ENCODE measurements at places on chromosomes 5 and 9.

- no peak for DNase-seq
Observed at GRCh38 chr5:73631500-73631899, 5.5 kb downstream of the ARHGEF28 start.

DNA sequence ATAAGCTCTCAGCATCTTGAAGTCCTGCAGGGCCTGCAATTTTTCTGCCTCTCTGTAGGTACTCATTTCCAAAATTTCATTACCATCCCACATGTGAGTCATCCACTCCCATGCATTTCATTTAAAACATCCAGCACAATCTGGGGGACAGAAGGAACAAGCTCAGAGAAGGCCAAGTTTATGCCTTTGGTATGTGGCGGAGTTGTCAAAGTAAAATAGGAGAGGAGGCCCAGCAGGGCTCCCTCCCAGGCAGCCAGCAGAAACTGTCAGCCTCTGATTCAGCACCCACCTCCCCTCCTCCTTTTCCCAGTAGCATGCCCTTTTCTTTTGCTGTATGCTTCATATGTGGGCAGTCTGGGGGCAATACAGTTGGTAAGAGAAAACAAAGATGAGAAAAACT lies 126.4 kb upstream of the ZNF366 start:
- DNase-seq: no peak

DNA sequence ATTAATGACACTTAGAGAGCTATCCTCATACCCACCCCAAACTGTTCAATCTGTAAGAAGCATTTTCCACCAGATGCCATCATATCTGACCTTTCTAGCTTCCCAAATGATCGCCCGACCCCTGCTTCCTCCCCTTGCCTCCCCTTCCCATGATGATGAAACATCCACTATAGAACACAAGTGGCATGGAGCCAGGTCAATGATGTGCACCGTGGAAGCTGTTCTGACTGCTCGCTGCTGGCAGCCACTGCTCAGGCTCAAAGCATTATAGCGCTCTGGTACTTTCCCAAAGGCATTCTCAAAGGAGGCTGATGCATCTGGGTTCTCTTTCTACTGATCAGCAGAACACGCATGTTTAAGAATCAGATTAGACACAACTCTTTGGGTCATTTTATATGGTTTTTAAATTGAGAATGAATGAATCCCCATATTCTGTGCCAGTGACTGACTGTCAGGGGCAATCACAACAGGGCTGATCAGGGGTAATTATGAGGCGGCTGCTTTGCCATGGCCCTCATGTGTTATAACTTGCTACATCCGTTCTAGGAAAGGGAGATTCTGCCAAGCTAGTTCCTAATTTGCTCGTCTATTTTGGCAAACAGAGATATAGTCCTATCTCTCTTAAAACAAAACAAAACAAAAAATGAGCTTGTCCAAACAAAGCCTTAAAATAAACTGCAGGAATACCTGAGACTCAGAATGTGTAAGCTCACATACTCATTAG lies 343.7 kb downstream of the ENC1 start:
- no peak for DNase-seq

DNA sequence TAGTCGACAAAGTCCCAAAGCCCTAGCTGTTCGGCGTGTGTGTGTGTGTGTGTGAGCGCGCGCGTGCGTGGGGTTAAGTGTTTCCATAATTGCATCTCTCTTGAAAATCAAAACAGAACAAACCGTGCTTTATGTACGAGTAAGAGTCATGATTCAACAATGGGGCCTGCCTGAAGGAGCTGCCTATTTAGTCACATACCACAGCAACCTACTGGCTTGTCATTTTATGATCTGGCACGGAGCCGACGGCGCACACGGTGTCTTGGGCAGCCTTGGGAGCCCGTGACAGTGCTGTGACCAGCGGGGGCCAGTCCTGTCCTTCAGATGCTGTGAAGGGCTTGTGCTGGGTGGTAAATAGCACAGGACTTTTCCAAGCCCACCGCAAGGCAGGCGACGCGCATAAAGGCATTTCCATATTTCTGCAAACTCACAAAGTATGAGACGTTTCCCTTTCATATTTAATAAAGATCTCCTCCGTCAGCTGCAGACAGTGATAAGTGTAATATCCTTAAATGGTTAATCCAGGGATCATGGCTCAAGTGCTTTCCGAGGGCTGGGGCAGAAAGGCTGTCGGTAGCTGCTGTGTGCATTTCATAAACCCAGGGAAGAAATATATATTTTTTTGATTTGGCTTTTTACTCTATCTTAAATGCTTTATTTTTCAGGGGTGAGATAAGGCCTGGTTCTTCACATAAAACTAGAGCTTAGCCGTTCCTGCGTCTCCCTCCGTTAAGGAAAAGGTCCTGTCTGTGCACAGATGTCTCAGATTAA lies 270.2 kb upstream of the IRX1 start:
- DNase-seq: no peak

DNA sequence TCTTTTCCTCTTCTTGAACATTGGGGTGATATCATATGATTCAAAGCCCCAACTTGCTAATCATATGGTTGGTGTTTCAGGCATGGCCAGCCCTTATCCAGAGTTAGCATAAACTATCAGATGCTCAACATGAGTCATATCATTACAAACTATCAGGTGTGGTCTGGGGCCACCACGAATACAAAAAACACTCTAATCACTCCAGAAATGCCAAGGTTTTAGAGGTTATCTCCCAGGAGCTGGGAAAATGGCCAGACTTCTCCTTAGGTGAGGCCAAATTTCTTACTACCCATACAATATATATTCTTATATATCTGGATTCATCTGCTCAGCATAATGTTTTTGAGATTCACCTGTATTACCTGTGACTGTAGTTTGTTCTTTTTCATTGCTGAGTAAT lies 210.5 kb downstream of the CCDC171 start:
- DNase-seq: no peak

- DNase-seq: no peak
Observed at GRCh38 chr5:54991416-54991815, 6.0 kb upstream of the ESM1 start.

GRCh38 chr5:103111468-103111867 lies 8.5 kb downstream of the GIN1 start:
- no peak for DNase-seq

DNA sequence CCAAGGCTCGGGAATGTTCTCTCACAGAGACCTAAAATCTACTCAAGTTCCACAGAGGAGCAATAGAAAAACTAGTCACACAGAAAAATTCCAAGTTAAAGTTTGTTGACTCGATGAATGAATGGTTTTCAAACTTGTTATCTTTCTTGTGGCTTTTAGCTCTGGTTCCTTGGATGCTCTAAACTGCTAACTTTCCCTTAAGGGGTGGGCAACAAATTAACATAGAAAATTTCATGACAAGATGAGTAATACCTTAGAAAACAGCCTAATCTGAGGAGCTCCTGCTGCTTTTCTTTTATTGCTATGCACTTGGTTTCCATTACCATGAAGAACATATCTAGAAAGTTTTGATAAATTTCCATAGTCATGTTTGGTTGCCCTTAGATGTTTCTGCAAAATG lies 100.2 kb upstream of the CCDC112 start:
- DNase-seq: no peak

DNA sequence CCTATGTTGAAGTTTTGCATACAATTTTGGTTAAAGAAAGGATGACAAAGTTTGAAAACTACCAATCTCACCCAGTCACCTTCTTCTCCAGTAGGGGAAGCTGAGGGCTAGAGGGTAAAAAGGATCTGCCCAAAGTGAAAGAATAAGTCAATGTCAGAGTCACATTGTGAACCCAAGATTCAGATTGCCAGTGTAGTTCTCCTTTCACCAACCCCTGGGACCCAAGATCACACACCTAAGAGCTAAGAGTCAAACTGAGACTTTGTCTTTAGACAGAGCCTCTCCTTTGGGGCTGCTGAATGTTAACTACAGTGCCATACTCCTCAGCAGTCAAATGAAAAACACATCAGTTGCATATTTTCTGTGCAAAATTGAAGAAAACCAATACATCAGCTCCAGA lies 210.6 kb downstream of the ATP10B start:
- DNase-seq: no peak

GRCh38 chr5:136484808-136485325 lies 119.5 kb upstream of the TRPC7 start:
- no peak for DNase-seq

DNA sequence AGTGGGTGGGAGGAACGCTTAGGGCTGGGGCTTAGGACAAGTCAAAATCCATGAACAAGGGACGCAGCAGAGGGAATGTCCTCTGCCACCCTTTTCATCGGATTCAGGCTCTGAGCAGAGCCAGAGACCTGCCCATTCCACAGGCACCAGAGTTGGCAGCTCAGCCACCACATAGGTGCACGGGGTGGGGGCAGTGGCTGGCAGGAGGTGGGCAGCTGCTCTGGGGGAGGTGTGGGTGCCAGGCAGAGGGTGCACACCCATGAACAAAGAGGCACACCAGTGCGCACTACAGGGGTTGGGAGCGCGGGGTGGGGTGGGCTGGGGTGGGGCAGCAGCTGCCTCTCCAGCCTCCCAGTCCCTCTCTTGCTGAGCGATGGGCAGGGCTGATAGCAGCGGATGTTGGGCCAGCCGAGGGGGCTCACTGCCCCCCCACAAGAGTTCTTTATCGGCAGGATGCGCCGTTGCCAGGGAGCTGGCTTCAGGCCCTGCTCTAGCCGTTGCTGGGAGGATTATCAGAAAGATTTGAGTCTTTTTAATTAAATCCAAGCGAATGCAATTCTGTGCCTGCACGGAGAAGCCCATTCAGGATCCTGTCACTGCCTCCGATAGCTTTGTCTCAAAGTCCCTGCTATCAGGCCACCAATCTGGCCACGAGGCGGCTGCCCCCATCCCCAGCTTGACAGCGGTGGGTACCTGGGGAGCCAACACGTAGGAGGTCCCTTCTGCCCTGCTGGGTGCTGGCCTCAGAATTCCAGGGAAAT lies 64.3 kb upstream of the LMX1B start:
- DNase-seq: no peak

GRCh38 chr5:14929293-14930065 lies 57.9 kb upstream of the ANKH start:
- DNase-seq: no peak

DNA sequence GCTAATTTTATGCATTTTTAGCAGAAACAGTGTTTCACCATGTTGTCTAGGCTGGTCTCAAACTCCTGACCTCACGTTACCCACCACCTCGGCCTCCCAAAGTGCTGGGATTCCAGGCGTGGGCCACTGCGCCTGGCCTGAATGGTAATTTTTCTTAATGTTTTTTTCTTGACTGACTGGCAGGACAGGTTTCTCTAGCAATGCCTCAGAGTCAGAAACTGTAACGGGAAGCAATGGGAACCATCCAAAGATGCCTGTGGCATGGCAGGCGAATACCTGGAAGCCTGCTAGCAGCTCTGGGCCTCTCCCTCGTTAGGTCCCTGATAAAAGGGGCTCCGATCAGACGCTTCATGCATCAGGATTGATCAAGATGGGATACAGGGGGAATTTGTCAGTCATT lies 639.2 kb downstream of the NR2F1-AS1 start:
- DNase-seq: no peak

- no peak for DNase-seq
Observed at GRCh38 chr9:120284821-120285220, 295.1 kb downstream of the CDK5RAP2 start.

DNA sequence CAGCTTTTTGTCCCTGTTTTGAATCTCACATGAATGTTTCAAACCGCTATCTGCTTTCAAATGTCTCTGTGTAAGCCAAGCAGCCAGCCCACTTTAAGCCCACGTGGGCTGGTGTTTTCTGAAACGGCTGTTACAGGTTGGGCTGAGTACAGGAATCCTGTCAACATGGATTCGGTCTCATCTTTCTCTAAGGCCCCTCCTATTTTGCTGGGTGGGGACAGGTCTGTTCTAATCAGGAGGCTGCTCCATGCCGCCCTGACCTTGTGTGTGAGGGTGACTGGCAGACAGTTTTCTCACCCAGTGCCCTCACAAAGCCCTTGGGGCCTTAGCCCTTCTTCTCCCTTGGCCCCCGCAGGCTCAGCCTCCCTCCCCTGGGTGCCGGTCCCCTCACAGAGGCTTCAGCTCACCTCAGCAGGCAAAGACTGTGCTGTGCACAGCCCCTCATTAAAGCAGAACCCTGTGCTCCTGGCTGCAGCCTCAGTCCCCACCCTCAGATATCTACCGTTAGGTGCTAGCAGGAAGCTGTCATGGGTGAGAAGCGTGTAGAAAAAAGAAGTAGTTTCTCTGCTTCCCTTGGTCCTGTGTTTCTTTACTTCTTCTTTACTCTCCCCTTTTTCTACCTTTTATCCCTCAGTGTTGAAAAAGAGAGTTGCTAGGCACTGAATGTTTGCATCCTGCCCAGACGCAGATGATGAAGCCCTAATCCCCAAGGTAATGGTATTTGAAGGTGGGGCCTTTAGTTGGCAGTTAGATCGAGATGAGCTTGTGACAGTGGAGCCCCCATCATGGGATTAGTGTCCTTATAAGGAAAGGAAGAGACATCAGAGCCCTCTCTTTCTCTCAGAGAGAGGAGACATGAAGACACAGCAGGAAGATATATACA lies 205.7 kb downstream of the ADAMTS12 start:
- DNase-seq: no peak

DNA sequence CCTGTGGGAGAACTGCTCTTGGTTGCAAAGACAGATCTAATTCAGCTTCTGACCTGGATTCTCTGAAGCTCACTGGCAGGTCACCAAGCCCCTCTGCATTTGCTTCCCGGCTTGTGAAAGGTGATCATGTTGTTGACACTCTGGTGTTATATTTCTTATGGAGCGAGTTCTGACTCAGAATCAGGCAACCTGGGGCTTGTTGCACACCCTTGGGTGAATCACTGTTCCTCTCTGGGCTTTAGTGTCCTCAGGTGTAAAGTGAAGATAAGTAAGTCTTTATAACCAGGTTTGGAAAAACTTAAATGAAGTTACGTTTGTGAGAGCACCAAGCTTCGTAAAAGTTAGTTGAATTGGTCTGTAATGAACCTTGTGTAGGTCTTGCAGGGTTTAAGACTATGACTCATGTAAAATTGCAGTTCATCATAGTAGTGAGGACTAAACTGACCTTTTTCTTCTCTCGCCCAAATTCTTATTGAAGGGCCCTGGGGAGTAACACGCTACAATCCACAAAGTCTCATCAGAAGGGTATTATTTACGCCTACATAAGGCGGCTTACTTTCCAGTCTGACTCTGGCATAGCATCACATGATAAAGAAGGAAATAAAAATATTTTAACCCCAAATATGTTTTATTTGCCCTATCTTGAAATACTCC lies 218.6 kb downstream of the TMEM38B start:
- DNase-seq: no peak

GRCh38 chr5:27008604-27009539 lies 29.5 kb downstream of the CDH9 start:
- DNase-seq: no peak

- no peak for DNase-seq
Observed at GRCh38 chr9:82223442-82223841, 234.9 kb downstream of the SPATA31D1 start.

- DNase-seq: no peak
Observed at GRCh38 chr9:123942542-123942941, 12.6 kb upstream of the DENND1A start.

DNA sequence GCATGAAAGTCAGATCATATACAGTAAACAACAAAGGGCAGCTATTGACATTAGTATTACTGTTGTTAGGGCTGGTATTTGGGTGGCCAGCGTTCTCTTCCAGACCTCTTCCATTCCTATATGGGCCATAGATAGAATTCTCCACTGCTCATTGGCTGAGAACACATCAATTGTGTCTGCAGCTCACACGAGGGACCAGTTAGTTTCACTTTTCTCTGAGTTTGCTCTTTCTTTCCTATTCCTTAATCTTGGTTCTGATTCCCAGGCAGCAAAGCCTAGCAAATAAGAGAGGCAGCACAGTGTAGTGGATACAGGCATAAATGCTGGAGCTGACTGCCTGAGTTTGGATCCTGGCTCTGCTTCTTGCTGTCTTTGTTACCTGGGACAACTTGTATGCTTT lies 476.4 kb downstream of the SPOCK1 start:
- no peak for DNase-seq

- no peak for DNase-seq
Observed at GRCh38 chr5:157204765-157205164, 24.1 kb downstream of the ITK start.

All from anterior cingulate cortex (tissue), 58 donors.